ENCODE measurements at places on chromosomes 13 and 19. TPM values are rescaled to one million over a fixed set of nuclear protein-coding genes. Genes with fewer than 3 reads are reported as not detected.

DNA sequence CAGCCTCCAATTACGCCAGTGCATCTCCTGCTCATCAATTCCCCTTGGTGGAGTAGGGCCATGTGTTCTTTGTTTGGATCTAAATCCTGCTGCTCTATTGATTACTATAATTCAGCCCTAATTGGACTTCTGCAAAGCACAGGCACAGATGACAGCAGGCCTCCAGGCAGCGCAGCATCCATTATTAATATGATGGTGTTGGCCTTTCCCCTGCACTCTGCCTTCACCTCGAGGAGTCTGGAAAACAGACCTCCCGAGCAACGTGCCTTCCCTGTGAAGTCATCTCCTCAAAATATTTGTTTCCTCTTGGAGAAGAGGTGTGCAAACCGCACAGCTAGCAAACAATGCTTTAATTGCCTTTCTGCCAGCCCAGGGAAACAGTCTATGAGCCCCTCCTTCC lies 92.5 kb downstream of the UQCRFS1 start:
- no peak for DNase-seq
- no peak overlapping the region for H3K4me3 ChIP-seq
- no peaks in the 10 kb centered on the region for H3K4me1 ChIP-seq
- no peak overlapping the region for H3K27ac ChIP-seq
- no peaks in the 10 kb centered on the region for H3K27me3 ChIP-seq

DNA sequence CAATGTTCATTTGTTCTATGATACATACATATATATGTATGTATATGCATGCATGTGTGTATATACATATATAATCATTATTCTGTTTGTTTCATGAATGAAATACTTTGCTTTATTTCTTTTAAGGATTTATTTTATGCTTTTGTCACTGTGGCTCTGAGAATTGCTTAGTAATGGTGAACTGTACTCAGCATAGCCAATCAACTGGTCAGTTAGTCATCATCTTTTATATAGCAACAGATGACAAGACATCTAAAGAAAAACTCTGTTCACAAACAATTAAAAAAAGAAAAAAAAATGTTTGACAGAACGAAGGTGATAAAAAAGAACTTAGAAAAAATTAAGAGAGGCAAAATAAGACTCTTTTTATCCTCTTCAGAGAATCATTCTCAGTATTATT lies 1440.3 kb downstream of the PCDH9 start:
- no peak overlapping the region for H3K27ac ChIP-seq
- no peak for DNase-seq
- H3K27me3 ChIP-seq = no peaks in the 10 kb centered on the region
- H3K4me1 ChIP-seq = no peaks in the 10 kb centered on the region
- H3K4me3 ChIP-seq = no peak overlapping the region

DNA sequence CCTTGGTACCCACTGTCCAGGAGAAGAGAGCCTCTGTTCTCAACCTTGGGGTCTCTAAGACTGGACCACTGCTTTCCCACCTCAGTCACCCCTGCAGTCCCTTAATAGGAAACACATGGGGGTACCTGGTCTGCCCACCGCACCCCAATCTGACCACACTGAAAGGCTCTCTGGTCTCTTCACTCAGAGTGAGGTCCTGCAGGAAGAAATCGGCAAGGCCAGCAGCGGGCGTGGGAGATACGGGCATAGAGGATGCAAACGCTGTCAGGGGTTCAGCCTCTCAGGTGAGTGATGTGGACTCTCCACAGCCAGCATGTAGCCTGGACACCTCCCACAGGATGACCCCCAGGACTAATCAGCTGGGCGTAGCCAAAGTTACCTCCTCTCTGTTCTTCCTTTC lies 3.5 kb downstream of the SIGLEC9 start:
- peaks cover 76% of the 10 kb centered on the region for H3K4me1 ChIP-seq
- no peak overlapping the region for H3K27ac ChIP-seq

GRCh38 chr19:41372501-41372900 lies 3.8 kb upstream of the TMEM91 start:
- no peaks in the 10 kb centered on the region for H3K27me3 ChIP-seq
- no peak overlapping the region for H3K27ac ChIP-seq
- H3K36me3 ChIP-seq = no peaks in the 10 kb centered on the region
- no peak overlapping the region for H3K4me3 ChIP-seq
- DNase-seq = no peak

- H3K36me3 ChIP-seq = no peaks in the 10 kb centered on the region
- H3K4me1 ChIP-seq = no peaks in the 10 kb centered on the region
- H3K27me3 ChIP-seq = peaks cover 8% of the 10 kb centered on the region
- no peak for DNase-seq
- H3K27ac ChIP-seq = no peak overlapping the region
- H3K4me3 ChIP-seq = no peak overlapping the region
Observed at GRCh38 chr19:13544423-13544822, 38.1 kb upstream of the CACNA1A start.

TFPT gene
- 47.1 TPM for total RNA-seq

VSIG10L gene
- total RNA-seq = 2.3 TPM

SMIM24 gene
- not detected for total RNA-seq

ZNF765 gene
- 12.7 TPM for total RNA-seq

C19orf73 gene
- 1.0 TPM for total RNA-seq

GRCh38 chr13:36125841-36126240 lies 5.3 kb downstream of the DCLK1 start:
- peaks cover 14% of the 10 kb centered on the region for H3K27me3 ChIP-seq
- H3K36me3 ChIP-seq = no peaks in the 10 kb centered on the region
- H3K4me1 ChIP-seq = no peaks in the 10 kb centered on the region
- no peak overlapping the region for H3K4me3 ChIP-seq
- no peak overlapping the region for H3K27ac ChIP-seq

- no peaks in the 10 kb centered on the region for H3K4me1 ChIP-seq
- no peak overlapping the region for H3K27ac ChIP-seq
- no peak for DNase-seq
- no peak overlapping the region for H3K4me3 ChIP-seq
- peaks cover 3% of the 10 kb centered on the region for H3K27me3 ChIP-seq
Observed at GRCh38 chr19:18871543-18871942, 24.4 kb downstream of the CERS1 start.

- no peak for DNase-seq
- no peaks in the 10 kb centered on the region for H3K4me1 ChIP-seq
- no peaks in the 10 kb centered on the region for H3K36me3 ChIP-seq
- H3K27ac ChIP-seq = no peak overlapping the region
Observed at GRCh38 chr13:25525884-25526283, 154.1 kb downstream of the ATP8A2 start.

- H3K36me3 ChIP-seq = no peaks in the 10 kb centered on the region
- H3K27me3 ChIP-seq = no peaks in the 10 kb centered on the region
Observed at GRCh38 chr13:36530861-36531590, 98.7 kb downstream of the CCNA1 start.

DNA sequence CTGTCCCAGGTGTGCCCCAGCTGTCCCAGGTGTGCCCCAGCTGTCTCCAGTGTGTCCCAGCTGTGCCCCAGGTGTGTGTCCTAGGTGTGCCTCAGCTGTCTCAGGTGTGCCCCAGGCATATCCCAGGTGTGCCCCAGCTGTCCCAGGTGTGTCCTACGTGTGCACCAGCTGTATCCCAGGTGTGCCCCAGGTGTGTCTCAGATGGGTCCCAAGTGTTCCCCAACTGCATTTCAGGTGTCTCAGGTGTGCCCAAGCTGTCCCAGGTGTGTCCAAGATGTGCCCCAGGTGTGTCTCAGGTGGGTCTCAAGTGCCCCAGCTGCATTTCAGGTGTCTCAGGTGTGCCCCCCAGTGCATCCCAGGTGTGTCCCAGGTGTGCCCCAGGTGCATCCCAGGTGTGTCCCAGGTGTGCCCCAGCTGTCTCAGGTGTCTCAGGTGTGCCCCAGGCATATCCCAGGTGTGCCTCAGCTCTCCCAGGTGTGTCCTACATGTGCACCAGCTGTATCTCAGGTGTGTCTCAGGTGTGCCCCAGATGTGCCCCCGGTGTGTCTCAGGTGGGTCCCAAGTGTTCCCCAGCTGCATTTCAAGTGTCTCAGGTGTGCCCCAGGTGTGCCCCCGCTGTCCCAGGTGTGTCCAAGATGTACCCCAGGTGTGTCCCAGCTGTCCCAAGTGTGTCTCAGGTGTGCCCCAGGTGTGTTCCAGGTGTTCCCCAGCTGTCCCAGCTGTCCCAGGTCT lies 1.3 kb upstream of the GRK1 start:
- no peak for DNase-seq
- H3K4me1 ChIP-seq = no peaks in the 10 kb centered on the region
- H3K27me3 ChIP-seq = peaks cover 13% of the 10 kb centered on the region

All from activated CD4-positive, alpha-beta memory T cell treated with anti-CD3 and anti-CD28 coated beads, Interleukin-2, amount 10 ng/mL, durations not matched to agents 7 days and 5 days (primary cell).